Vagina (tissue), 2 donors: ENCODE measurements at places on chromosomes 2 and 18. TPM values are rescaled to one million over a fixed set of nuclear protein-coding genes. Genes with fewer than 3 reads are reported as not detected.

DNA sequence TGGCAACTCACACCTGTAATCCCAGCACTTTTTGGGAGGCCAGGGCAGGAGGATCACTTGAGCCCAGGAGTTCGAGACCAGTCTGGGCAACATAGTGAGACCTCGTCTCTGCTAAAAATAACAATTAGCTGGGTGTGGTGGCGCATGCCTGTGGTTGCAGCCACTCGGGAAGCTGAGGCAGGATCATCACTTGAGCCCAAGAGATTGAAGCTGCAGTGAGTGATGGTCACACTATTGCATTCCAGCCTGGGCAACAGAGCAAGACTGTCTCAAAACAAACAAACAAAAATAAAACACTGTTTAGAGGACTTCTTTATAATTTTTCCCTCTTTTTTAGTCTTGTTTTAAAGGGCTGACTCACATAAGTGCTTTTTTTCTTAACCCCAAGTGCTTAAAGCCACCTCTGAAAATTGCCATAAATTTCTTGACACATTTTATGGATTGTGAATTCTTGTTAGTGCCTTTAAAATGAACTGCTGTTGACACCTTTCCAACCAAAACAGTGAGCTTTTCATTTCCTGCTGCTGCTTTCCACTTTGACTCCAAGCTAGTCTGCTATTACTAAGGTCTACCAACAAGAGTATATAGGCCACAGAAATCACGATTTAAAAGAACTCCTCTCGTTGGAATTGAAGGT, 41.7 kb downstream of the CYP20A1 start:
- no peak for DNase-seq

Gene GKN1
- total RNA-seq, result not detected

- no peak for DNase-seq
Measured at GRCh38 chr2:202377207-202377761, 1.2 kb downstream of the BMPR2 start.

GRCh38 chr2:60262178-60262577, 291.3 kb downstream of the BCL11A start:
- no peak for DNase-seq

- no peak for DNase-seq
Measured at GRCh38 chr2:52810460-52810859, 957.1 kb upstream of the CHAC2 start.

Gene CHRND
- not detected for total RNA-seq

Gene PDE11A
- total RNA-seq, result 0.25 TPM

DNA sequence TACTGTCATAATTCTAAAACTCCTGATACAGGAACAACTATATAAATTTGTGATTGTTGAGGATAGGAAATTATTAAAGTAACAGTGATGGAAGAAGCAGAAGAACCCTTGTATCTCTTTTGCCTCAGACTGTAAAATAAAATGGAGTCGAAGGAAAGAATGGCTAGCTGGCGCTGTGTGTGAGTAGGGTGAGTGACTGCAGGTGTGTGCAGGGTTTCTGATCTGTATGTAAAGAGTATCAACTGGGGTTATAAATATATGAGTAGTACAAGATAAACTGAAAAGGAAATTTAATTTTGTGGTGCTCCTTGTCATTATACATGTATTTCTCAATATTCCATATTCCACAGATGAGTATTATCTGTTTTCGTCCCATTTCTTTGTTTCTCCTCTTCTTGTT, 15.2 kb downstream of the POLI start:
- no peak for DNase-seq

- peak; percentile 62 for DNase-seq
Measured at GRCh38 chr2:69018678-69019095, 5.7 kb downstream of the ANTXR1 start.

DNA sequence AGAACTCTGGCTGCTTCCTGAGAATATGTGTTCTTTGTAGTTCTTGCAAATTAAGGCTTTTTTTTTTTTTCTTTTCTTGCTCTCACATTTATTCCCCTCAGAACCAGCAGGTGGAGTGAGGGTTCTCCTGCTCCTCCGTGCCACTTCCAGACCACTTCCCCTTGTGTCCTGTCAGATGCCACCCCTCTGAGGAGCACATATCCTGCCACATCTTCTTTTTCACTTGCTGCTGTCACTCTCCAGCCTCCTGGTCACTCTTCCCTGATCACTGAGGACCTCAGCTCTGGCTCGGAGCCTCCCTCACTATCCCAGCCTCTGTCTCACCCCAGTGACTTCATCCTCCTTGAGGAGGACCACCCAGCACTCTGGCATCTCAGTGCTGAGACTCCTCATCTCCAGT, 100.5 kb downstream of the TACR1 start:
- DNase-seq, result no peak

- no peak for DNase-seq
Measured at GRCh38 chr2:119233326-119234020, 9.8 kb downstream of the STEAP3 start.

GRCh38 chr2:140586379-140586778, 1544.4 kb downstream of the LRP1B start:
- no peak for DNase-seq

- DNase-seq, result no peak
Measured at GRCh38 chr2:72555943-72556342, 269.9 kb downstream of the EXOC6B start.

- no peak for DNase-seq
Measured at GRCh38 chr18:48477348-48477747, 61.5 kb upstream of the CTIF start.

Gene CNGA3
- total RNA-seq, result not detected

DNA sequence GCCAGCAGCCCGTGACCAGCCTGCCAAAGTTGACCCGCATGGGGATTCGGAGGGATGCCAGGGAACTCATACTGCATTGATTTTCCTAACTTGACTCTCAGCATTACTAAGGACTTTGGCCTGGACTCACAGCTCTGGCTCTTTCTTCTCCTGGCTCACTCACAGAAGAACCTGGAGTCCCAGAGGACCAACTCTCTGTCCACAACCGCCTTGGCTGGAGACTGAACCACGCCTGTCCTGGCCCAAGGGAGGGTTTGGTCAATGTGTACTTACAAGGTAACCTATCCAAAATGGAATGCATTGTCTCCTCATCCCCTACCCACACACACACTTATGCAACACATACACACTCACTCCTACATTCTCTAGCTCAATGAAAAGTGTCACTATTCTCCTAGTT, 135.6 kb upstream of the KLHL29 start:
- no peak for DNase-seq

GRCh38 chr2:166361351-166362153, 14.2 kb downstream of the SCN9A start:
- no peak for DNase-seq

Gene NPAS2
- total RNA-seq, result 37.6 TPM

GRCh38 chr2:216379977-216380376, 7.7 kb upstream of the MARCHF4 start:
- no peak for DNase-seq

Gene GALNT5
- total RNA-seq, result 3.2 TPM
